ENCODE measurements at places on chromosomes 13 and 19. TPM values are rescaled to one million over a fixed set of nuclear protein-coding genes. Genes with fewer than 3 reads are reported as not detected.

The DKKL1 gene
- 0.08 TPM for total RNA-seq

The PSG6 gene
- not detected for total RNA-seq

The KLK3 gene
- total RNA-seq = not detected

The APOC4 gene
- not detected for total RNA-seq

Data from H4 (cell line).